ENCODE measurements at places on chromosomes 2 and 18.

- no peak for DNase-seq
These were observed 9.7 kb upstream of the SKOR2 start for GRCh38 chr18:47260924-47261701.

DNA sequence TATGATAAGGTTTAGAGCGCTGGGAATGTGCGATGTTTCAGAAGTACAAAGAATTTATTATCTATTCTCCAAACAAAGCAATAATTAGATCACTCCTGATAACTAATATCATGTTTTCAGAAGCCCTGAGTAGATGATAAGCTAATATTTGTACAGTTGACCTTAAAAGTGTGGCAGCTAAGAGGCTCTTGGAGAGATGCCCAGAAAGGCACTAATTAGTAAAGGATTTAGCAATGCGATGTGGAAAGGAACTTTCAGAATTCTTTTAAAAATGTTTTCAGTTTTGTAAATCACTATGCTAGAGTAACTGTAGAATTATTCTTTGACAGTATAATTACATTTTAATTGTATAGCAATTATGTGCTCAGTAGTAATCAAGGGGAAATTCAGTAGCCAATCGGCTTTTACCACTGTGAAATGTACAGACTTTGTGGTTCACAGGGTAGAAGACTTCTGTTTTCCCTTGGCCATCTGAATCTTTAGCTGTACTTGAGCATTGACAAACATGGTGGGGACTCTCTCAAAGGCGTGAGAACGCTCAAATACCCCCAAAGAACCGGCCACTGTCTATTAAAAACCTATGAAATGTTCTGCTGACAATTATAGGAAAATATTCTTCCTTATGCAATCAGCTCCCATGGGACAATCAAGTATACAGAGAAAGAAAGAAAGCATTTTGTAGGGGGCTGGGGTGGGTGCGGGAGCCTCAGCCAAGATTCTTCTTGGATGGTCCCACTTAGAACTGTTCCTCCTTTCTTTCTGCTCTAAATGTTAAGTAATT is 262.8 kb upstream of the AGAP1 start:
- DNase-seq: no peak

GRCh38 chr2:37469126-37469525 is 124.7 kb downstream of the QPCT start:
- no peak for DNase-seq

DNA sequence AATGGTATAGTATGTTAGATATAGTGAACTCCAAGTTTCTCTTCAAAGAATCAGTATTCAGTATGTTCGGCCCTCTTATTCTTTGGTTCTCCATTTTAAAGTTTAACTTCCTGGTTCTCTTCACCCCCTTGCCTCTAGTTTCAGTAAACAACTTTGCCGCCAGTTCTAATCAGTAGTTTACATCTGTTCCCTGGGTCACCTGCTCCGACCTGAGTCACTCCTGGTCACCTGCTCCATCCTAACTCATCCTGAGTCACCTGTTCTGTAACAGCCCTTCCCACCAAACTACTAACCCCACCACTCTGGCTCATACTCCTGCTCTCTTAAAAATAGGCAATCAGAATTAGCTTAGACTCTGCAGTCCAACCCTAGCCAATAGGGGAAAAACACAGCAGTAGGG is 23.7 kb upstream of the TEX51 start:
- no peak for DNase-seq

- DNase-seq: no peak
These were observed 95.9 kb upstream of the MSH2 start for GRCh38 chr2:47307066-47307465.

DNA sequence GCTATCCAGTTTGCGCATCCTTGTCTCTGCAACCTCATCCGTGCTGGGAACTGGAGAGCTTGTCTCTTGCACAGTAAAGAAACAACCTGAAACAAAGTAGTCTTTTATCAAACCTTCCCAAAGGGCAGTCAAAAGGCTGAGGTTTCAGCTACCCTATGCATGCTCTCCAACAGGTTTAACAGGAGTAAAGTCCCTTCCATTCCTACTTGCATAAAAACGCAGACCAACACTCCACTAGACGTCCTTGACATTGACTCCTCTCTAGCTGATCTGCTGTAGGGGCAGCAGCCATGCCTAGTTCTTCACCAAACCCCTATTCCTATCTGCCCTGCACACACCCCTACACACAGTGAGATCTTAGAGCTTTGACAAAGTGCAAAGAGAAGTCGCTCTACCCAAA is 41.5 kb downstream of the L3MBTL4 start:
- no peak for DNase-seq

GRCh38 chr18:6557057-6557769 is 142.5 kb upstream of the L3MBTL4 start:
- no peak for DNase-seq

DNA sequence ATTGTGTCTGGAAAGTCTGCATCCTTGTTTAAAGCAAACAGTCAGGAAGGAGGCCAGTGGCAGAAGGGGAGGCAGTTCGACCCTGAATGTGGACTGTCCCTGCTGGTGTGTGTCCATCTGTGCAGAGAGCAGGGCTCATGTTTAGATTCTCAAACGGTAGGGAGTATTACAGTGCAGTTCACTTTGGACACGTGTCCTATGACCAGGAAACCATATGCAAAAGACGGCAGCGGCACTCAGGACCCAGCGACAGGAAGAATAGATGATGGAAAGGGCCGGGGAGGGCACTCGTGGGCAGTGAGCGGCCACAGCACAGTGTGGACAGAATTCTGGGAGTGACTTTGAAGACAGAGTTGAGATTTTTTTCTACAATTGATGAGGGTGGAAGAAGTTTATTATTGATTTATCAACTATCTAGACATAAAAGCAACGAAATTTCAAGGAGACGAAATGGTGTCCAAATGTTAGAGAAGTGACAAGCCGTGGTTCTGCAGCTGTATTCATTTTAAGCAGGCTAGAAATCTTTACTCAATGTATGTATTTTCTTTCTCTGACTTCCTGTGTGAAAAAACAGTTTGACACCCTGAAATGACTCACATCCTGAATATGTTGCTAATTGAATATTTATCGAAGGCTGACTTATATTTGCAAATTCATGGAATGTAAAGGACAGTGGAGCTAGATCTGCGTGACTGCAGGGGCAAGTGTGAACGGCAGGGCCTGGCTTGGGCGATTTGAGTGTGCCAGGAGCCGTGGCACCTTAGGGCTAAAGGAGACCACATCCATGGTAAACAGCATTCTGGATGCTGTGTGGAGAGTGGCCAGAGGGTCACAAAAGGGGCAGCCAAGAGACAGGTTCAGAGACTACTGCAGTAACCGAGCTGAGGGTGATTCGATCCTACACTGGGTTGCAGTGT is 214.2 kb downstream of the PTGR3 start:
- no peak for DNase-seq

DNA sequence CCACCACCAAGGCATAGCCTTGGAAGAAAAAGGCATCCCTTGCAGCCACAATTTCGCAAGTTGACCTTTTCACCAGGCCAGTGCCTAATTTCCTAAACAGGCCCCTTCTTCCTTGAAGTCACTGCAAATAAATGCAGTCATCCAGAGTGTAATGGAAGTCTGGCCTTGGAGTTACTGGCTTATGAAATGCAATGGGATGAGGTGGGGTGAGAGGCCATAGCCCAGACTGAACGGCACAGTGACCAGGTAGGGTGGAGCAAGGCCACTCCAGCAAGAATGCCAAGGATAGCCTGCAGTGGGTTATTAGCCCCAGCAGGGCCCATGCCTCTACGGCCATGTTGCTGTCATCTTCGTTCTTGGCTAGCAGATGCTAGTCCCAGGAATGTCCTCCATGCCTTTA is 68.4 kb downstream of the BCL11A start:
- no peak for DNase-seq

GRCh38 chr2:3377279-3377611 is 373 bp downstream of the EIPR1 start:
- no peak for DNase-seq

- no peak for DNase-seq
These were observed 98.7 kb upstream of the CAVIN2 start for GRCh38 chr2:191945623-191946022.

DNA sequence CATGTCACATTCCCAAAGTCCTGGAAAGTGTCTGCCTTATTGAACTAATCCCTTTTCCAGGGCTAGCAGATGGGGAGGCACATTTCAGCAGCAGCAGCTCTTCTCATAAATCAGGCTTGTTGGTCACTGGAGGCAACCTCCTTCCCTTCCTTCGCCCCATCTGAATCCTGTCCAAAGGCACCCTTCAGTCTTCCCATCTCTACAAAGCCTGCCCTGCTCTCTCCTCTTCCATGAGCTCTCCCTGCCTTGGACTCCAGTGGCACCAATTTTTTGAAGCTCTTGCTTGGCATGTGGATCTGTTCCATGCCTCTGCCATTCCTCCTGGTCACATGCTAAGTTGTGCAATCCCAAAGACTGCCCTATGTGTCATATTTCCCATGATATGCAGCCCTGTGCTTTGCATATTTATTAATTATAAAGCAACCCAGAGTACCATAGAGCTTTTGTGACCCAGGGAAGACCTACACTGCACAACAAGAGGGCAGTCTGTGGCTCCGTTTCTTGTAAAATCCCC is 70.3 kb downstream of the ANTXR1 start:
- no peak for DNase-seq

DNA sequence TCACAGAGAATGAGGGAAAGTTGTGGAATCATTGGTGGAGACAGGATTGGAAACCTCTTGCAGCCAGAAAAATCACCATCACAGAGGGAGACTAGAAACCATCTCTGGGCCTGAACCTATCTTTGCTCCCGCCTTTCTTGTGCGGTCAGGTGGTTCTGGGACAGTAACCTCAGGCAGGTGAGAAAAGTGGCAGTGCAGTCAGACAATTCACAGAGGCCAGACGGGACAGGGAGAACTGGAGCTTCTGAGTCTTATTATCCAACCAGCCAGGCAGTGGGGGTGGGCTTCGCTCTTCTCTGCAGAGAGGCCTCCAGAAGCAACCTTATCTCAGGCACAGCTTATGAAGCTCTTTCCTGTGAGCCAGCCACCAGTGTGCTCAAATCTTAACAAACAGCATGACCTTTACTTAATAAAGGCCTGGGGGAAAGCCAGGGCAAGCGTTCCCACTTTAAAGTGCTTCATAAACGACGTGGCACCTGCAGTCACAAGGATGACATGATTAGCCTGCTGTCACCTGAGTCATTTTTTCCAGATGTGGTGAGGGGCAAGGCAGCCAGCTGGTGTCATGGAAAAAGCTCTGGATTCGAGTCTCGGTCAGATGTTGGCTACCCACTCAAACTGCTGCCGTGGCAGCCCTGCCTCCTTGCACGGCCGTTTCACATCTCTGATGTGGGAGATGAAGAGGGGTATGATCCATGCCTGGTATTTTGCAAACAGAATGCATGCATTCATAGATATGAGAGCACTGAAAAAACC is 109.7 kb downstream of the B3GNT2 start:
- DNase-seq: no peak

- no peak for DNase-seq
These were observed 1354.9 kb upstream of the TMEFF2 start for GRCh38 chr2:193549661-193550060.

DNA sequence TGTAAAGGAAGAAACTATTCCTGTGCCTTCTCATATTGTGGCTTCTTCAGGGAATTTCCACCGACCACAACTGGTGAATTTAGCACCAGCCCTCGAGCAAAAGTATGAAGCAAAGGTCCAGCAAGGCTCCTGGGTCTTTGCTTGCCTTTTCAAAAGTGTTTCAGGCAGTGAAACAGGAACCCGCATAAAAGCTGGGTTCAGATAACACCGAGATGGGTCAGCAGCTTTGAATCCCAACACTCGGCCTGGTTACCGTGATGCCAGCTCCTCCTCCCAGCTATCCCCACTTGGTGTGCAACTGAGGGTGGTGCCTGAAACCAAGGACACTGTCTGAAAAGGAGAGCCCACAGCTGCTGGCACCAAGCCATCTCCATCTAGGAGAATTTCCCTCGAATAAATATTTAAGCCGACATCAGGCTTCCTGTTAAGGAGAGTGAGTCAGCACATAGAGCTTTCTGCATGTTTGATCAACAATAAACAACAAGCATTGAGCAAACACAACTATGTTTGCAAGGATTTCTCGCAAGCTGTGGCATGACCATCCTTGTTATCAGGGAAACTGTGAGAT is 69.5 kb downstream of the ANTXR1 start:
- no peak for DNase-seq

DNA sequence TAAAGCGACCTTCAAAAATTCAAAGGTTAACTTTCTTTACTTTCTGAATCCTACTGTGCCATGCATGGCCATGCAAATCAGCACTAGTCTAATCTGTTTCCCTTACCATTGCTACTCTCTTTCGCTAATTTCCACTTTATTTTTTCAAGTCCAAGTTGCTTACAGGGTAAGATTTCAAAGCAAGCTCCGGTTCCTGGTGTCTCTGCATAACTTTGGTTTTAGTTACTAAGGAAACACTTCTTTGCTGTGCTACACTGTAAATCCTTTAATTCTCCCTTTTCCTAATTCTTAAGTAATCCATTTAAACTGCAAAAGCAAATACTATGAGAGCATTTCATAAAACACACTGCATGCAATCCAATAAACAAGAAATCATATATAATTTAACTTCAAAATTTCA is 383.5 kb upstream of the LYPD1 start:
- no peak for DNase-seq

DNA sequence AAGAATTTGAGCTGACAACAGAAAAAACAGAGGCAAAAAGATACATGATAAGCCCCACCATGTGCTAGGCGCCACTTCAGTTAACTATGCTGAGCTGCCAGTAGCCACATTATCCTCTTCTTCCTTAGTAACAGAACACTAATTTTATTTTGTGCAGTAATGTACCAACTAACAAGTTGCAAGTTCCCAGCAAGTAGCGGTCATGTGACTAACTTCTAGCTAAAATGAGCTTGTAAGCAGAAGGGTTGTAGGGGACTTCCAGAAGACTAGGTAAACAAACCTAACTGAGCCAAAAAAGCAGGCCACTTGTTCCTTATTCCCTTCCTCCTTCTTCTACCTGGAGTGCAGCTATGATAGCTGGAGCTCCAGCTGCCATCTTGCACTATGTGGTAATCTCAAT is 75.5 kb downstream of the DTNB start:
- no peak for DNase-seq

GRCh38 chr2:75309596-75310463 is 110.5 kb upstream of the TACR1 start:
- DNase-seq: no peak

GRCh38 chr18:228586-228985 is 39.3 kb downstream of the THOC1 start:
- DNase-seq: no peak

DNA sequence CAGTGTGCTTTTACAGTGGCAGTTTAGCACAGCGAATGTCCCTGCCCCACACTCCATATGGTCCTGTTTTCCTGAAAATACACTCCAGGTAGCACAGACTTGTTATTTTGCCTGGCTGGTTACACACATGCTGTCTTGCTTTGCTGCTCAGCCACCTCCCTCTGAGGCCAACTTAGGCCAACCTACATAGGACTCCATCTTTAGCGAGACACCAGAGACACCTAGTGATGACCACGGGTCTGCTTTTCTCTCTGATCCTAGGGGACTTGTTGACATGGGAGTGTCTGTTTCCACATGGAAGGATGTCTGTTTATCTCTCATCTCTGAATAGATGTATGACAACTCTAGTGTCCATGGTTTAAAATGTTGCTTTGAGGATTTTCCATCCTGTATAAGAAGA is 43.3 kb downstream of the PLEKHB2 start:
- no peak for DNase-seq

GRCh38 chr2:238247002-238247822 is 7.4 kb upstream of the HES6 start:
- no peak for DNase-seq

- no peak for DNase-seq
These were observed at the start of gene SOX11 for GRCh38 chr2:5691985-5692529. SOX11 (plus strand) TSS chr2:5692384; CDS start chr2:5692722, 338 bp downstream.

All from T follicular helper cell (primary cell).